ENCODE measurements at places on chromosomes 16 and 17.

GRCh38 chr17:32912218-32912897 lies 15.6 kb upstream of the TMEM98 start:
- no peak for DNase-seq

GRCh38 chr16:27226476-27226875 lies 23.1 kb downstream of the KDM8 start:
- DNase-seq: no peak

DNA sequence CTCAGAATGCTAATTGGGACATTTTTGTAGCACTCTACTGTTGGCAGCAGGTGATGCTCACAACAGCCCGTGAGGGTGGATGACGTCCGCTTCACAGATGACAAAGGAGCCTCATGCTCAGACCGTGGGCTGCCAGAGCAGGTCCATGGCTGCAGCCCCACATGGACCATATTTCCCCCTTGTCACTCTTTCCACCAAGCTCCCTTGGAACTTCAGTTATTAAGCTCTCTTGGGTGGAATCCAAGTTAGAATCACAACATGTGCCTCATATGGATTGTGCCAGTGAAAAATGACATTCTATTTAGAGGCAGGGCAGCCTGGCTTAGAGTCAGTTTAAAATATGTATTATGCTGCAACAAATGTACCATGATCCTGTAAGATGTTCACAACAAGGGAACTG lies 33.2 kb upstream of the STH start:
- DNase-seq: no peak

DNA sequence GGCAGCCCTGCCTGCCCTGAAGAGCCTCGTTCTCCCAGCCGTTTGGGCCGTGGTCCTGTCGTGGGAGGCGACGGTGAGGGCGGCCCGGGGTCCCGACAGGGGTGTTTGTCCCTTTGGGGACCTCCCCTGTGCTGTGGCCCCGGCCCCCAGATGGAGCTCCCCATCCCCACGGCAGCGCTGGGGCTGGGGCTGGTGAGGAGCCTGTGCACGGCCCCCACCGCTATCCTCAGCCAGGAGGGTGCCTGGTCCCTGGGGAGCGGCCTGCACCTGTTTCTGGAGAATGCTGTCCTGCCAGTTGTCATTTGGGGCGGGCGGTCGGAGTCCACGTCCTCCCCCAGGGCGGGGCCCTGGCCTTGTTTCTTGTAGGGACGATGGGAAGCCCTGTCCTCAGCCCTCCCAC lies 6.6 kb downstream of the CAPN15 start:
- DNase-seq: no peak

GRCh38 chr16:75732871-75733270 lies 6.6 kb upstream of the CPHXL start:
- DNase-seq: no peak

DNA sequence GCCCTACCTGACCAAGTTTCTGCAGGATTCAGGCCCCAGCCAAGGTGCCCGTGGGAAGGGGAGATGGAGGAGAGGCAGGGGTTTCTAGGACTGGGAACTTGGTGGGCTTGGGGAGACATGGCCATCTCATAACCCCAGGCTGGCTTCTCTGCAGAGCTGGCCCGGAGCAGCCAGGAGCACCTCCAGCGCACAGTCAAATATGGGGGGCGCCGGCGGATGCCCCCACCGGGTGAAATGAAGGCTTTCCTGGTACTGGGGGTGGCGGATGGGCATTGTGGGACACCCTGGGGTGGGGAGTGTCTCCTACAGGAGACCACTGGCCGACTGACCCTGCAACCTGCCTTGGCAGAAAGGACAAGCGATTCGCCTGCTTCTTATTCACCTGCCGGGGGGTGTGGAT lies 9.2 kb upstream of the SMIM5 start:
- DNase-seq: no peak

- DNase-seq: no peak
These were observed 20.2 kb upstream of the NCBP3 start for GRCh38 chr17:3866276-3866675.

DNA sequence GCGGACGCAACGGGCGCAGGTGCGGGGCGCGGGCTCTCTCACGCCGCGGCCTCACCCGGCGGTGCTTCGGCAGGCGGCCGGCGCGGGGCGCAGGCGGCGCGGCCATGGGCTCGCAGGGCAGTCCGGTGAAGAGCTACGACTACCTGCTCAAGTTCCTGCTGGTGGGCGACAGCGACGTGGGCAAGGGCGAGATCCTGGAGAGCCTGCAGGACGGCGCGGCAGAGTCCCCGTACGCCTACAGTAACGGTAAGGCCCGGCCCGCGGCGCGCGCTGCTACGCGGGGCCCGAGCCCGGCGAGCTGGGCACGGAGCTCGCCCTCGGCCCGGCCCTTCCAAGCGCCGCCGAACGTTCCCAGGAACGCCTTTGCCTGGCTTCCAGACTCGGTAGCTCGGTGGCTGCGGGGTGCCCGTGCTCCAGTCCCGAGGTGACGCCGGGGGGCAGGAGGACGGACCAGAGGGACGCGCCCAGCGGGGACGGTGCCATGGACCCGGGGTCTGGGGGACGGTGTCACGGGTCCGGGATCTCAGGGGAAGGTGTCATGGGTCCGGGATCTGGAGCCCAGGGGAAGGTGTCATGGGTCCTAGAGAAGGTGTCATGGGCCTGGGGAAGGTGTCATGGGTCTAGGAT lies 435 bp downstream of the RAB40C start:
- no peak for DNase-seq
